BJ (cell line): ENCODE measurements at places on chromosomes 2 and 18.

GRCh38 chr2:181857483-181857882 lies 34.0 kb upstream of the ITPRID2 start:
- DNase-seq = no peak

- peak; percentile 41 for DNase-seq
Measured at GRCh38 chr2:239561446-239562001, 160.7 kb upstream of the HDAC4 start.

GRCh38 chr2:161243312-161243711 lies 64.9 kb upstream of the PSMD14 start:
- DNase-seq = no peak

GRCh38 chr2:181196401-181196800 lies 216.0 kb downstream of the UBE2E3 start:
- DNase-seq = no peak

DNA sequence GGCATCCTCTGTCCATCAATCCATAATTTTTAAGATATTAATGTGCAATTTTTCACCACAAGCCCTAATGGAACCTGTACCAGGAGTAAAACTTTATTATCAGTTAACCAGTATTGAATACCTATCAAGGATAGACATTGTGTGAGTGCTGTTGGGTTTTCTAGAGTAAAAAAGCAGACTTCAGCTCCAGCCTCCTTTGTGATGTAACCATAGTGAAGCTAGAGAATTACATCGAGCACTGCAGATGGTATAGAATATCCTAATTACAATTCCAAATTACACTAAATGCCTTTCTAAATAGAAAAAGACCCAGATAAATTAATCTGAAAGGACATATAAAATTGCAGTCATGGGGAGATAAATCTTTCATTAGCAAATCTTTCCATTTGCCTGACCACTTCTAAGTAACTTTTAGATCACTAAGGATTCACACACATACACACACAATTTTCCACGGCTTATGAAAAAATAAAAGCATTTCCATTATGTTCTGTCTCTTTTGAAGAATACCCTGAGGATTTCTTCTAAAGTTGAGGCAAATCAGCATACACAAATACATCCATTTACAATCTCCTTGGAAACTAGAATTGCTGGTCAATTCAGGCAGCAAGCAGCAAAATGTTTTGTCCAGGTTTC lies 117.1 kb upstream of the TANK start:
- DNase-seq = no peak

DNA sequence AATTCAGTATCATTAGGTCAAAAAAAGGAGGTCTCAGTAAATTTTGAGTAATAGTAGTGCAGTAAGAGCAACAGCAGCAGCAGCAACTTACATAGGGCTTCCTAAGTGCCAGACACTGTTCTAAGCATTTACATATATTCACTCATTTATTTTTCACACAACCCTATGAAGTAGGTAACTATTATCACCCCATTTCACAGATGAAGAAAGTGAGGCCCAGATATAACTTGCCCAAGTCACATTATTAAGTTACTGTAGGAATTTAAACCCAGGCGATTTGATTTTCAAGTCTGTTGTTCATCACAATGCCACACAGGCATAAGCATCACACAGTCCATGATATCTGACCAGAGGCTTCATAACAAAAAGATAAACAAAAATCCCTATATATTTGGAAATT lies 90.2 kb upstream of the DTNB start:
- DNase-seq = no peak

DNA sequence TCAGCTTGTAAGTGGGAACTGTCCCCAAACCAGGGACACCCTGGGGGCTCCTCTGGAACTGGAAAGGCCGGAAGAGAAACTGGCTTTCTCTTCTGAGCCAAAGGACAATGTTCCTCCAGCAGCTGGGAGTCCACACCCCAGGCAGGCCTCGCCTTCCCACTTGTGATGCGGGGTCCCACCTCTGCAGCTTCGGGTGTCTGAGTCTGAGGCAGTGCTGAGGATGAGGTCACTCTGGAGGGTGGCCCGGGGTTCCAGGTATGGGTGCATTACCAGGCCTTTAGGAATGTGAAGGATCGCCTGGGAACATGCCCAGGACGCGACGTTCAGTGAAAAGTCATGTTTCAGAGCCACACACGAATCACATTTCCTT lies 18.2 kb upstream of the BOK start:
- DNase-seq = no peak

GRCh38 chr2:8426550-8426949 lies 255.3 kb upstream of the ID2 start:
- DNase-seq = no peak

DNA sequence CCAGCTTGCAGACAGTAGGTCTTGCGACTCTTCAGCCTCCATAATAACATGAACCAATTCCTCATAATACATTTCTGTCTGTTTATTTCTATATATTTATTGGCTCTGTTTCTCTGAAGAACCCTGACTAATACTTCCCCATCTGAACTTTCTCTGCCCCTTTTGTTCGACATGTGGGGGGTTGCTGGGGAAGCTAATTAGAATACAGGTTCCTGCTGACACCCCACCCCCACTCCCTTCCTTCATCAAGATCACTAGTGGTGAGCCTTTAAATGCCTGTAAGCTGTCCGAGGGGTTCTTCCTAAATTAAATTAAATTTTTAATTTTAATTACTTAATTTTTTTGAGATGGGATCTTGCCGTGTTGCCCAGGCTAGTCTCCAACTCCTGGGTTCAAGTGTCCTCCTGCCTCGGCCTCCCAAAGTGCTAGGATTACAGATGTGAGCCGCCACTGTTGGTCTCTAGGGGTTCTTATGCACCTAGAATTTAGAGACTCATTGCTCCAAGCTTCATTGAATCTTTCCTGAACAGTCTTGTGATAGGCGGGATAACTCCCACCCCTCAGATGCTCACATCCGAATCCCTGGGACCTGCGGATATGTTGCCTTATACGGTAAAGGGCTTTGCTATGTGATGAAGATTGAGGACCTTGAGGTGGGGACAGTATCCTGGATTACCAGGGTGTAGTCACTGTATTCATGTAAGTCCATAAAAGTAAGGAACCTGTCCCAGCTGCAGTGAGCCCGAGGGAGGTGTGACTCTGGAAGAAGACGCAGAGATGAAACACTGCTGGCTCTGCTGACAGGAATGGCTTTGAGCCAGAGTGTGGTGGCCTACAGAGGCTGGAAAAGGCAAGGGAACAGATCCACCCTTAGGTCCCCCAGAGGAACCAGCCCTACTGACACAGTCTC lies 26.2 kb downstream of the HPCAL1 start:
- DNase-seq = no peak
